ENCODE measurements at places on chromosomes 16 and 17. TPM values are rescaled to one million over a fixed set of nuclear protein-coding genes. Genes with fewer than 3 reads are reported as not detected.

CTF1 gene
- polyA plus RNA-seq = 8.8 TPM

KRTAP4-9 gene
- not detected for polyA plus RNA-seq

TRPV3 gene
- 0.50 TPM for polyA plus RNA-seq

GRCh38 chr17:43410557-43411368, 12.0 kb downstream of the ARL4D start:
- no peak for DNase-seq

- DNase-seq = no peak
These were observed 3.7 kb upstream of the C16orf78 start for GRCh38 chr16:49369651-49370611.

TNP2 gene
- polyA plus RNA-seq = not detected

DNA sequence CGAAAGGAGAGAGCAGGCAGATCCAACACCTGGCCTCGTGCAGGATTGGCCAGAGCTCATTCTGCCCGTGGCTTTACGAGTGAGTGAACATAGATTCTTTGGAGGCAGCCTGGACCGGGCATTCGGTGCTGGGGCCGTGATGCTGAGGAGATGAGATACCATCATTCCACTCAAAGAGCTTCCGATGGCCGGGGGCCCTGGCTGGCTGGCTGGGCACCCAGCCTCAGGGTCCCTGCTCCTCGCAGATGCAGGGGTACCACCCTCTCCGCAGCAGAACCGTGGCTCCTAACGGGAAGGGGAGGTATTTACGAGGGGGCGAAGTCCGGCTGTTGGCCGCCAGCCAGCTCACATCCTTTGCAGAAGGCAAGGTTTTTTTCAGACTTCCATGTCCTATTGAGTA, 66.1 kb upstream of the FOXF1 start:
- no peak for DNase-seq

HIGD1B gene
- polyA plus RNA-seq = 0.34 TPM

GRCh38 chr16:25608002-25608401, 83.8 kb upstream of the HS3ST4 start:
- DNase-seq = no peak

GRCh38 chr16:87947356-87948118, 3.7 kb upstream of the BANP start:
- DNase-seq = no peak

LGALS9B gene
- polyA plus RNA-seq = not detected

DNA sequence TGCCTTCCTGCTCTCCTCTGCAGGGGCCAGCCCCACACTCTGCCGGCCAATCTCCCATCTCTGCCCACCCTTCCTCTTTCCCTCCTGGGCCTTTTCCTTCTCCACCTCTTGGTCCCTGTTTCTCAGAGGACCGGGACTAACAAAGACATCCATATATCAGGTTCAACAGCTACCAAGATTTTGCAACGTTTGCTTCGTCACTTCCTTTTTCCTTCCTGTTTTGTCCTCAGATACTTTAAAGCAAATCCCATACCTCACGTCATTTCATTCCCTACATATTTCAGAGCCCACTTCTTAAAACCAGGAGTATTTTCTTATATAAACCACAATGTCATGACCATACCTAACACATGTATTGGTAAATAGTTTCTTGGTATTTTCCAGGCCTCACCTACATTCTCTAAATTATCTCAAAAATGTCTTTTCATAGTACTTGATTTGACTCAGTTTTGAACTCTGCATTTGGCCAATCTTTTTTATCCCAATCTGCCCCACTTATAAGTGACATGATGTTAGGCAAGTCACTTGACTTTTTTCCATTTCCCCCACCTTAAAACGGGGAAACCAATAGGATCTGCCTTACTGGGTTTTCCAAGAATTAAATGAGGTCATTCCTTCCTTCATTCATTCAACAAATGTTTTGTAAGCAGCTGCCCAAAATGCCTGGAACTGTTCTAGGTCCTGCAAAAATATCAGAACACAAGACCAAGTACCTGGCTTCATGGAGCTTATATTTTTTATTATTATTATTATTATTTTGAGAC, 7.2 kb upstream of the USP10 start:
- no peak for DNase-seq

C1QTNF1 gene
- 15.0 TPM for polyA plus RNA-seq

DNA sequence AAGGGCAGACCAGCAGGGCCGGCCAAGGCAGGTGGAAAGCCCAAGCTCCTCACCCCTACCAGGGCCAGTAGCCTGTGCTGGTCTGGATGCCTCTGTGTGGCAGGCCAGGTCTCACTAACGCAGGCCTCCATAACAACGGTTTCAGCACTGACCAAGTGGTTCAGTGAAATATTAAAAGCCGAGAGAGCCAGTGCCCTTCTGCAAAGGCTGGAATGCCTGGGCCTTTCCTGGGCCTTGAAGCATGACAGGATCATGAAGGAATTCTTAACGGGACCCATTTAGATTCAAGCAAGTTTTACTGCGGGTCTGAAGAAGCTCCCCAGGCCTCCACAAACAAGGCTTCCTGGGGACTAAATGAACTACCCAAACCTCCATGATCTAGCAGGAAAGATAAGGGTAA, 16.3 kb downstream of the ADAD2 start:
- no peak for DNase-seq

GALR2 gene
- not detected for polyA plus RNA-seq

- DNase-seq = no peak
These were observed 8.6 kb upstream of the MMP15 start for GRCh38 chr16:58016840-58017446.

Data from fibroblast of lung (primary cell).